C1 segment of cervical spinal cord (tissue), 14 donors: ENCODE measurements at places on chromosomes 16 and 17.
A peak's percentile ranks its signal among the peaks of the same experiment; 100 is the strongest.

GRCh38 chr17:82948081-82948511 is 108.3 kb upstream of the ZNF750 start:
- DNase-seq: no peak

- no peak for DNase-seq
Observed at GRCh38 chr16:77897831-77898605, 109.7 kb downstream of the VAT1L start.

GRCh38 chr17:18225642-18226283 is 328 bp downstream of the LLGL1 start:
- peak; percentile 64 for DNase-seq

DNA sequence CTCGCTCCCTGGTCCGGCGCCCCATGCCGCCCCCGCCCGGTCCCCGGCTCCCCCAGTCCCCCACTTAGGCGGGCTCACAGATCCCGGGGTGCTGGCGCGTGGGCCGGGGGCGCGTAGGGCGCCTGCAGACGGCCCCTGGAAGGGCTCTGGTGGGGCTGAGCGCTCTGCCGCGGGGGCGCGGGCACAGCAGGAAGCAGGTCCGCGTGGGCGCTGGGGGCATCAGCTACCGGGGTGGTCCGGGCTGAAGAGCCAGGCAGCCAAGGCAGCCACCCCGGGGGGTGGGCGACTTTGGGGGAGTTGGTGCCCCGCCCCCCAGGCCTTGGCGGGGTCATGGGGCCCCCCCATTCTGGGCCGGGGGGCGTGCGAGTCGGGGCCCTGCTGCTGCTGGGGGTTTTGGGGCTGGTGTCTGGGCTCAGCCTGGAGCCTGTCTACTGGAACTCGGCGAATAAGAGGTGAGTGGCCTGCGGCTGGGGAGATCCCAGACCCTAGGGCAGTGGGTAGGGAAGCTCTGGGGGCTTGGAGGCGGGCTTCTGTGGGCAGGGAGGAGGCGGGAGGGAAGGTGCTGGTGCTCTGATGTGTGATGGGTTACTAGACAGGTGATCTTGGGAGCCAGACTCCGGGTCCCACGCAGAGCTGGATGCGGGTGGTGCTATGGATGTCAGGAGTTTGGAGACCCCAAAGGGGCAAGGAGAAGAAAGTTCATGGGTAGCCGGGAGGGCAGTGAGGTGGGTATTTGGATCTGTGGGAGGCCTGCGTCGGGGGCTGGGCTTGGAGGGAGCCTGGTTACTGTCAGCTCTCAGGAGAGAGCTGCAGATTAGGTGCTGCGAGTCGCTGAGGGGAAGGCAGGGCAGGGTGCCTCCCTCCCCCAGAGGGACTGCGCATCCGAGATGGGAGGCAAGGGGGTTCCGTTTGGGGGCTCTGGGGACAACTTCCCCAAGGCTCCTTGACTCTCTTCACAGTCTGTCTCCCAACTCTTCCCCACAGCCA is 560 bp downstream of the EFNB3 start:
- no peak for DNase-seq

DNA sequence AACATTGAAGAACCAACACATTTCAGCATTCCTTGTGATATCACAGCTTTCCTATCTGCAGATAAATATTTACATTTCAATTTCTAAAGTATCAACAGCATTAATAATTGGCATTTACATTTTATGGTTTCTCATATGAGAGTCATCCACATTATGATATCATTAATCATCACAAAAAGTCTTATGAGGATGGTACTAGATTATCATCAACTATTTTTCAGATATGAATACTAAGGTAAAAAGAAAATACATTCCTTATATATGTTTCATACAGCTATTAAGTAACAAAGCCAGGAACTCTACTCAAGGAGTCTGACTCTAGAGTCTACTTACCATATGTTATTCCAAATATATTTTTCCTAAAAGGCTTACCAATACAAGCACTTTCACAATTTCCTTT is 40.7 kb downstream of the ABCA5 start:
- DNase-seq: no peak

DNA sequence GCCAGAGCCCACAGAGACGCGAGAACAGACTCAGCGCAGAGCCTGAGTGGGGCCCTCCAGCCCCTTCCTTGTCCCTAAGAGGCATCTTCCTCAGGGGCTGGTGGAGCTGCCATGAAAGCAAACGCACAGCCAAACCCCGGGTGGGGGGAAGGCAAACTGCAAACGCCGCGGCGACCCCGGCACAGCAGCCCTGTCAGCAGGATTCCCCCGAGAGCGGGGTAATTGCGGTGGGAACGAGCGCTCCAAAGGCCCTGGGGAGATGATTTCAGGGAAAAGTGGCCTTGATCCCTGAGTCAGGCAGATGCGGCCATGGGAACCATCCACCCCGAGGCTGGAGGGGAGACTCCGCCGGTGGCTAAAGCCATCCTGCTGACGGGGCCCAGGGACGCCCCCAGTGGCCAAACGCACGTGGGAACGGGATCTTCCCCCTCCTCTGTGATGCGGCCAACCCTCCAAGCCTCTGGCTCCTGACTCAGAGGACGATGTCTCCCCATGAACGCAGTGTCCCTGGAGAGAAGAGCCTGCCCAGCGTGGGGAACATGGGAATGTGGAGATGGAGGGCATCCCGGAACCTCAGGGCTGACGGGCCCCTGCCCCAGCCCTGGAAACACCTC is 25.1 kb downstream of the SLC7A5 start:
- DNase-seq: no peak

- no peak for DNase-seq
Observed at GRCh38 chr16:23575834-23576233, 18.3 kb downstream of the UBFD1 start.

DNA sequence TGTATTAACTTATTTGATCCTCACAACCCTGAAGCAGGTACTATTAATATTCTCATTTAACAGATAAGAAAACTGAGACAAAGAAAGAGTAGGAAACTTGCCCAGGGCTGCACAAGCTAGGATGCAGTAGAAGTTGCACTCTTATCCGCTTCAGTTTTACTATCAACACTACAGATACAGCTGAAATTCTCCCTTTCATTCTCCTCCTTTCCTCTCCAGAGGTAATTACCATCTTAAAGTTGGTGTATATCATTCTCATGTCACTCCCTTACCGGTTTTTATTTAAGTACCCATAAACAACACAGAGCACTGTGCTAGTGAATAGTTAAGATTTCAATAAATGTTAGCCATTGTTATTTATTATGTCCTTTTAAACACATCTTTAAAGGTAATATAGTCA is 3.5 kb downstream of the GDE1 start:
- DNase-seq: no peak

DNA sequence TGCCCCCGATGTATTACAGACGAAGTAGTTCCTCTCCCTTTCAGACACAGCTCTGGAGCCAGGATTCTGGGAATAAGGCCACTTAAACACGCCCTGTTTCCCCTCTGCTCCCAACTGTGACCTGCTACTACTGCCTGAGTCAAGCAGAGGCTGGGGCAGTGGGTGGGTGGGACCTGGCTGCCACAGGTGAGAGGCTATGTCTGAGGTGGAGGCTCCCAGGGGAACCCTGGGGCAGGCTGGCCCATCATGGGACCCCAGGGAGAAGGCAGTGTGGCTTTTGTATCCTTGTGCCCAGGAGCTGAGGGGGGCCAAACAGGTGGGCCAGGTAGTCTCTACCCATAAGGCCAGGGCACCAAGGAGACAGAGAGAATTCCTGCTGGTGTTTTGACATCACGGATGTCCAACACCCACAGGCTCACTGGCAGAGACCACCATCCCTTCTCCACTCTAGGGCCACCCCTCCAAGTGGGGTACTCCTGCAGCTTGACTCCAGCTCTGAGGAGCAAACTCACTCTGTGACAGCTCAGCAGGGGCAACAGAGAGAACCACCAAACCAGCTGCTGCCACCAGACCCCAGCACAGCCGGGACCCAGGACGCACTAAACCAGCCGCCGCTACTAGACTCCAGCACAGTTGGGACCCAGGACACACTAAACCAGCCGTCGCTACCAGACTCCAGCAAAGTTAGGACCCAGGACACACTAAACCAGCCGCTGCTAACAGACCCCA is 105.3 kb upstream of the SMURF2 start:
- DNase-seq: no peak

DNA sequence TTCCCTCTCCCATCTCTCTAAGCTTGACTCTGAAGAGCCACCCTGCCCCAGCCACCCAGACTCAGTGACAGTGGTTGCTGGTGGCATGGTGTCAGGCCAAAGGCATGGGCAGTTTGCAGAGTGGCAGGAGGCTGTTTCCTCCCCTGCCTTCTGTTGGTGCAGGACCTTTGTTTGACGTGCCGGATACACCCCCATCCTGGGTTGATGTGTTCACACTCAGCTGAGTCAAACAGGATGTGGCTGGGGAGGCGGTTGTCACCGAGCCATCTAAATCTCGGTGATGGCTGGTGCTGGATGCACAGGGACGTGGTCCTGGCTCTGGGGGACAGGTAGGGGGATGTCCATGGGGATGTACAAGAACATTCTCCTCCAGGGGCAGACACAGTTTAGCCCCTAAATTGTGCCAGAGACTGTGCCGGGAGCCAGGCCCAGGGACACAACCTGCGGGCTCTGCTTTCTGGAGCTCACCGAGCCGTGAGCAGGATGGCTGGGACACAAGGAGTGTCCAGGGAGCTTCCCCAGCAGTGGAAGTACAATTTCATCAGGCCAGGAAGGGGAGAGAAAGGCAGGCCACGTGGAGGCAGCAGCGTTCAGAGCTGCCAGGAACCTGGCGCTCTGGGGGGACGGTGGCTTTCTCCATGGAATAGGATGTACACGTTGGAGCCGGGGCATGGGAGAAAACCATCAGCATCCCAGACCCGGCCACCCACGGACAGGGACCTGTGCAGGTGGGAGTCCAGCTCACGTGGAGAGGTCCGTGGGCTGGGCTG is 264.2 kb downstream of the SEC14L1 start:
- no peak for DNase-seq

DNA sequence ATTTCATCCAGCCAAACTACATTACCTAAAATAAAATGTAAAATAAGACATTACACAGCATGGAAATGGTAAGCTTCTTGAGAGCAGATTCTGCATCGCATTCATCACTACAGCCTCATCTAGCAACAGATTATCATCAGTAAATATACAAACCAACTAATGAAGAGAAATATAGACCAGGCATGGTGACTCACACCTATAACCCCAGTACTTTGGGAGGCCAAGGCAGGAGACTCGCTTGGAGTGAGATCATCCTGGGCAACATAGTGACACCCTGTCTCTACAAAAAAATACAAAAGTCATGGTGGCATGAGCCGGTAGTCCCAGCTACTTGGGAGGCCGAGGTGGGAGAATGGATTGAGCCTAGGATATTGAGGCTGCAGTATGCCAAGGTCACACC is 19.9 kb downstream of the NCBP3 start:
- no peak for DNase-seq

- DNase-seq: no peak
Observed at GRCh38 chr17:43740541-43740940, 18.1 kb downstream of the SOST start.

DNA sequence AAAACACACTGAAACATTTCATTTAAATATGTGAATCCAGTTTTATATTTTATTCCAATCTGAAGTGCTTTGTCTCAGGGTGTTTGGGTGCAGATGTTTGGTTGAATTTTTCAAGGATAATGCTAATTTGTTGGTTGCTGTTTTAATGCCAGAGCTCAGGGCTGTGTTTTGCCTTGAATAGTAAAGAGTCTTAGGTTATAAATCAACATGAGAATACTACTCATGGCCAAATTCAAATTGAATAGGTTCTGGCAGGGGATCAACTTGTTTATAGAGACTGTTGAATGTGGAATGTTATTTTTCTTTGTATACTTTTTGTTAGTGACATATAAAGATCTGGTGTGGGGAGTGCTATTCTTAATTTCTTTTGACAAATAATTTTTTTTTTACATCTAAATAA is 18.8 kb downstream of the TOM1L1 start:
- DNase-seq: no peak

GRCh38 chr17:69454051-69454450 is 39.6 kb downstream of the MAP2K6 start:
- DNase-seq: no peak

- no peak for DNase-seq
Observed at GRCh38 chr16:7946142-7946541, 613.5 kb downstream of the RBFOX1 start.

- no peak for DNase-seq
Observed at GRCh38 chr16:51509336-51509735, 358.3 kb upstream of the SALL1 start.

- DNase-seq: no peak
Observed at GRCh38 chr16:29662729-29663015, 375 bp upstream of the SPN start.

- DNase-seq: peak; percentile 6
Observed at GRCh38 chr16:19363740-19364139, 53.9 kb upstream of the TMC5 start.

DNA sequence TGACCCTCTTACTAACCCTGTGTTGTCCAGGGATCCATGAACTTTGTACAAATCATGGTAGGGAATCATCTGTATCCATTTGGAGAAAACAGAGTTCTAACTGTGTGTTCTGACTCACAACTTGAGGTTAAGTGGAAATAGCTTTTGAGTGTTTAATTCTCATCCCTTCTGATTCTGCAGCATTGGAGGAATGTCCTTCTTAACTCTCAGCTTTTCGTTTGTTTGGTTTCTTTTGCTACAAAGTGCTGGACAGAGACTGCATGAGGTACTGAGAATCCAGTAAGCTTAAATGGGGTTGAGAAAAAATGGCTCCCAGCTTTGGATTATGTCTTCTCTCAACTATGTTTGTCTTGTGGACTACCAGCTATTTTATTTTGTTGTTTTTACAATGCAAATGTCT is 352.1 kb upstream of the KIF2B start:
- no peak for DNase-seq

GRCh38 chr17:9571201-9571600 is 4.4 kb downstream of the STX8 start:
- DNase-seq: no peak

DNA sequence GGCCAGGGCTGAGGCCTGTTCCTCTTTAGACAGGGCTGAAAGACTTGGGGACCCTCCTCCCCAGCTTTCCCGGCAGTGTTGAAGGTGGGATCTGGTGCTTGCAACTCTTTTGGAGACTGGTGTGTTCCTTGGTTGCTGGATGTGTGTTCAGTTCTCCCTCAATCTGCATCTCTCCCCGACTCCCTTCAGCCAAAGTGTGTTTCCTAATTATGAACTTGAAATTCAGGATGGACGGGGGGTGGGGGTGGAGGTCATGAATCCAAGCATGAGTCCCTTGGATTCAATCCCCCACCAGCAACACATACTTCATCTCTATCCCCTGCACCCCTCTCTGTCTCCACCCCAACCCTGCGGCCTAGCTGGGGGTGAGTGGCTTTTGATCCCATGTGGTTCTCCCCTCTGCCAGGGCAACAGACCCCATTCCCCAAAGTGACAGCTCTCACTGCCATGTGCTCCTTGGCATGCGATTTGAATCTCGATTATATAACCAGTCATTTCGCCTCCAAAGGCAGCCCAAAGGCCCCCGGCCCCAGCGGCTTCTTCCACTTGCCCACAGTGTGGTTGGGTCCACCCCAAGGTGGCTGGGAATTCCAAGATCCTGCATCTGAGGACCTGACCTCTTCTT is 1.3 kb downstream of the ARHGAP23 start:
- DNase-seq: no peak

GRCh38 chr16:78788276-78788675 is 688.8 kb downstream of the WWOX start:
- DNase-seq: no peak
